SJSA1 (cell line): ENCODE measurements at places on chromosomes 11 and 22. TPM values are rescaled to one million over a fixed set of nuclear protein-coding genes. Genes with fewer than 3 reads are reported as not detected.

The PSMC3 gene
- 295 and 358 TPM in 2 replicates for total RNA-seq

The SPDYC gene
- not detected in 2 replicates for total RNA-seq

The OR52N5 gene
- total RNA-seq: not detected in 2 replicates

DNA sequence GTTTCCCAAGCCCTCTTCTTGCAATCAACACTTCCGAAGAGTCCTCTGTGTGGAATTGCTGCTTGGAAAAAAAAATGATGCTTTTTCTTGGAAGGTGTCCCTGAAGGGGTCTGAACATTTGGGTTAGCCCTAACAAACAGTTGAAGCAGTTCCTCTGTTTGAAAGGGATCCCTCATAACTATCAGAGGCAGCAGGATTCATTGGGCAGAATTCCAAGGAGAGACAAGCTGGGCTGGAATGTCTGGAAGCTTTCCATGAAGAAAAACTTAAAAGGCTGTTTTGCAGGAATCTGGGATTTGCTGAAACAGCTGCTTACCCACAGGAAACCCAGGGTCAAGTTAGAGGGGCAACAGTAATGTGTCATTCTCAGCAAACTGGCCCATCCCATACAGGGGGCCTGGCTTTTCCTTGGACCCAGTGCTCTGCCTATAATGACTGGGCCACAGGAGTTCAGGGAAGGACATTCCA, 3.1 kb downstream of the CSNK2A3 start:
- H3K4me3 ChIP-seq: no peak overlapping the region
- H3K27ac ChIP-seq: no peak overlapping the region
- DNase-seq: peak; percentile 47
- H3K36me3 ChIP-seq: no peaks in the 10 kb centered on the region

The DRICH1 gene
- total RNA-seq: not detected in 2 replicates

The HEPHL1 gene
- total RNA-seq: not detected in 2 replicates

The CSNK2A3 gene
- total RNA-seq: 0.53 and 2.3 TPM in 2 replicates

DNA sequence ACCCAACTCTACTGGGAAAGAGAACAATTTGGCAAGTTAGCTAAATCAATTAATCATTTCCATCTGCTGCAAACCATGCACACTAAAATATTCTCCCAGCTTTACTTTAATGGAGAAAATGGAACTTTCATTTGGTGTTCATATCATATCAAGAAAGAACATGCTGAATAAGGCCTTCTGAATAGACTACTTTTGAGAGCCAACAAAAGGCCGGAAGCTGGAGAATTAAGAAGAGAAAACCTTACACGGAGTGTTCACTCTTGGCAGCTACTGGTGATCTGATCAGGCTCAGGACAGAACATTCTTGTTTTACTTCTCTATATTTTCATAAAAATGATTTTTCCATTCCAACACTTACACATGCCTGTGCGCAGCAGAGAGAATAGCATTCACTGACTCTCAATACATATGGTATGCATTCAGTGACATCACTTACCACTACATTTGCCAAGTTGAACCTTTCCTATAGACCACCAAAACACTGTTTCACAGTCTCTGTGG, 165.3 kb downstream of the TTC28 start:
- H3K36me3 ChIP-seq: no peaks in the 10 kb centered on the region
- H3K27me3 ChIP-seq: no peaks in the 10 kb centered on the region
- peaks cover 4% of the 10 kb centered on the region; the same call in 1 of the 2 replicates for H3K4me1 ChIP-seq
- H3K27ac ChIP-seq: no peak overlapping the region
- DNase-seq: no peak
- no peak overlapping the region for H3K4me3 ChIP-seq

GRCh38 chr11:121626507-121626875, 173.7 kb upstream of the SORL1-AS1 start:
- no peaks in the 10 kb centered on the region for H3K27me3 ChIP-seq

The HORMAD2 gene
- total RNA-seq: not detected in 2 replicates

GRCh38 chr11:75480185-75481175, 45.3 kb downstream of the GDPD5 start:
- H3K4me1 ChIP-seq: no peaks in the 10 kb centered on the region
- H3K27ac ChIP-seq: no peak overlapping the region
- no peak overlapping the region for H3K4me3 ChIP-seq
- no peaks in the 10 kb centered on the region for H3K27me3 ChIP-seq
- no peak for DNase-seq

The NOL12 gene
- total RNA-seq: 32.1 and 38.0 TPM in 2 replicates

The HPX gene
- total RNA-seq: 0.32 TPM in 1 of 2 replicates, not detected in the other

The STIM1 gene
- 87.2 and 99.9 TPM in 2 replicates for total RNA-seq

The SERPING1 gene
- total RNA-seq: not detected in 2 replicates

DNA sequence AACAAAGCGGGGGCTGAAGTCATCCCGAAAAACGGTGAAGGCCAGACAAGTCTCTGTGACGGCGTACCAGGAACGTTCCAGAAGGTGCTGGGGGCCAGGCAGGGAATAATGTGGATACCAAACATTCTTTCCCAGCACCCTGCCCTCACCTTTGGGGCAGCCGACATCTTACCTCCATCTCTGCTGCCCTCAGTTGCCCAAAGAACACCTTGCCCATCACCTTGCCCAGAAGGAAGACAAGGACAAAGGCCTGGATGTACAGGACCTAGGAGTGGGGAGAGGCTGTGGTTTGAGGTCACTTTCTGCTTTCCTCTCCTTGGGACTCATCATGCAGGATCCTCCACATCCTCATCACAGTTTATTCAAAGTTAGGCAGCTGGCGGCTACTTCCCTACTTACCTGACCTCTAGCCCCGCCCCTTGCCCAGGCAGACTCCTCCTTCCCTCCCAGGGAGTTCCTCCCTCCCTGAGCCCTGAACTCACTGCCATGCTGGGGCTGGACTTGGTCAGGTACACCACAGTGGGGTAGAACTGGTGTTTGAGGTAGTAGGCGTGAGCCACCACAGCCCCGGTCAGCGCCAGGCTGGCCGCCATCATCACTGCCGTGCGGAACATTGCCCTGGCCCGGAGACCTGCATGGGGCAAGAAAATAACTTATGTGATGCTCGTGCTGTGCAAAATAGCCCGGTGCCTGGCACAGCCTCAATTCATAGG, 1.2 kb downstream of the SYVN1 start:
- H3K36me3 ChIP-seq: peaks cover 61% of the 10 kb centered on the region
- peaks cover 16% of the 10 kb centered on the region for H3K4me1 ChIP-seq
- H3K27me3 ChIP-seq: no peaks in the 10 kb centered on the region
- DNase-seq: peak; percentile 65
- no peak overlapping the region for H3K27ac ChIP-seq

DNA sequence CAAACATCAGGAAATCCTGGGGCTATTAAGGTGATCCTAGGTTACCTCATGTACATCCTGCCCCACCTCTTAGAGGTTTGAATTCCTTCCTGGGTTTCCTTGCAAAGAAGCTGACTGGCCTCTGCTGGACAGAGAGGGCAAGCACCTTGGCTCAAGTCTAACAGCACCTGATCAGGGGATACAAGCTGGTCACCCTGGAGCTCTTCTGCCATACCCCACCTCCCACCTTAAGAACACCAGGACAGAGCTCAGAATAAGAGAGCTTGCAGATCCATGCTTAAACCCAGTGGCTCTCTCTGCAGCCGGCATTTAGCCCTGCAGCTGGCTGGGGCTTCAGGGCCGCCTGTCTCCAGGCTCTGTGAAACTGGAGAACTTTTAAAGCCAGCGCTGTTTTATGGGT, 386.6 kb upstream of the NARS2 start:
- H3K27me3 ChIP-seq: no peaks in the 10 kb centered on the region
- H3K4me1 ChIP-seq: no peaks in the 10 kb centered on the region
- DNase-seq: no peak
- no peak overlapping the region for H3K4me3 ChIP-seq
- no peaks in the 10 kb centered on the region for H3K36me3 ChIP-seq

The TAGLN gene
- 655 and 717 TPM in 2 replicates for total RNA-seq

DNA sequence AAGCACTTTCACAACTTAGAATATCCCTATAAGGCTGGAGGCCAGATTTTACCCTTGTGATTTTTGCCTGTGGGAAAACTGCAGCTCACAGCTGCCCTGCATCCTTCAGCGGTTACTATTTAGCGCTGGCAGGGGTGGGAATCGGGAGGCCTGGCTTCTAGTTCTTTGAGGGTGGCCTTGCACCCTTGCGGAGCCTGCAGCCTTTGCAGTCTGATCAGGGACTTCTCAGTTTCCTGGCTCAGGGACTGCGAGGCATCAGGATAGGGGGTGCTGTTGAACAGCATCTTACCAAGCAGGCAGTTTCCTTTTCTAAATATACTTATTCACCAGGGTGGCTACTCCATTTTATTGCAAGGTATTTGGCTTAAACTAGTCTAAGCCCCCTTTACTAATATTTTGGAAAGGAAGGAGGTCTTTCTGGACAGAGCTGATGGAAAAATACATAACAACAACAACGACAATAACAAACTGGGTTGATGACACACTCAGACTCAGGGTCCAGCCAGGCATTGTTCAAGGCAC, 2.9 kb upstream of the APOA1 start:
- peaks cover 10% of the 10 kb centered on the region for H3K4me1 ChIP-seq
- no peak overlapping the region for H3K27ac ChIP-seq
- H3K36me3 ChIP-seq: no peaks in the 10 kb centered on the region
- DNase-seq: no peak

DNA sequence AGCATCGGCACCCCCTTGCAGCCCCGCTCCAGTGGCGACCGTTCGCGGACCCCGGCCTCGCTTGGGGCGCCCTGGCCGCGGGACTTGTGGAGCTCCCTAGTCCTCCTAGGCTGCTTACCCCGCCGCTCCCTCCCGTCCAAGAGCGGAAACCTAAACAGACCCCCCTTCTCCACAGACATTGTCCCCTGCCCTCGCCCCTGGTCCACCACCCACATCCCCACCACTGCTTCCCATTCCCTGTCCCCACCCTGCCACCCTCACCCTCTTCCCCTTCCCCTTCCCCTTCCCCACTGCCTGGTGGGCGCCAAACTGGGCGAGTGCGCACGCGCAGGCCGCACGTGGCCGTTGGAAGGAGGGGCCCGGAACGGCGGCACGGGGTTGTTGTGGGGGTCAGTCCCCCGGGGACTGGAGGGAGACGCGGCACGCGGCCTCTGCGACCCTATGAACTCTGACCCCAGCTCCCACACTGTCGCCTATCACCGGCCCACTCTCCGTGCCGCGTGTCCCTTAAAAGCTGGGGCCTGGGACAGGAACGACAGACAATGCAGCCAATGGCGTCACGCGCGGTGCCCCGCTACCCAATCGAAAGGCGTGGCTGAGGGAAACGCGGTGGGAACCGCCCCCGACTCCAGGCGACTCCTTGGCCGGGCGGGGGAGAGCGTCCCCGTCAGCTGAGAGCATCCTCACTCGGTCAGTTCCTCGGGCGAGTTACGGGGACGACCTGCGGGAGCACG, at the start of gene SNX32:
TSS of gene SNX32 (plus strand) at position 667 of the 734 bp plus-strand sequence. CDS start 103 bp downstream, outside the sequence.
- no peaks in the 10 kb centered on the region for H3K36me3 ChIP-seq
- H3K27me3 ChIP-seq: peaks cover 35% of the 10 kb centered on the region
- H3K27ac ChIP-seq: peak within 1 kb of the TSS; percentile 37

The MEN1 gene
- 13.8 and 22.0 TPM in 2 replicates for total RNA-seq

- no peak overlapping the region for H3K27ac ChIP-seq
- no peaks in the 10 kb centered on the region for H3K4me1 ChIP-seq
- H3K27me3 ChIP-seq: peaks cover 27% of the 10 kb centered on the region
- H3K36me3 ChIP-seq: no peaks in the 10 kb centered on the region
- H3K4me3 ChIP-seq: no peak overlapping the region
These were observed 1335.9 kb downstream of the TBC1D22A start for GRCh38 chr22:48098243-48098920.

DNA sequence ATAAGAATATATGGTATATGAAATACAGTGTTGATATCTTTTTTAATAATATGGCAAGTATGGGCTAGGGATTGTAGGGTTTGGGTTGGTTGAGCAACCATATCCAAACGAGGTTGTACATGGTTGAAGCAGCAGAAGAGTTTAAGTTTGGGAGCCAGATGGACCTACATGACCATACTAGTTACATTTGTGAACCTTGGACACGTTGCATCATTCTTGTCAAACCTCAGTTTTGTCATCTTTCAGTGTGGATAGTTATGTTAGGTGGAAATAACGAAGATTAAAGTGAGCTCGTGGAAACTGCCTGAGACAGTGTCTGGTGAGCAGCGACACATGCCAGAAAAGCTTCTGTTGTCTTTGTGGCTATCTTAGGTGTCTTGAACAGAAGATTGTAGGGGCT, 307.1 kb upstream of the KIRREL3 start:
- no peak overlapping the region for H3K27ac ChIP-seq
- H3K27me3 ChIP-seq: no peaks in the 10 kb centered on the region
- no peak for DNase-seq
- H3K4me1 ChIP-seq: no peaks in the 10 kb centered on the region

The CFAP300 gene
- 2.1 and 4.2 TPM in 2 replicates for total RNA-seq

DNA sequence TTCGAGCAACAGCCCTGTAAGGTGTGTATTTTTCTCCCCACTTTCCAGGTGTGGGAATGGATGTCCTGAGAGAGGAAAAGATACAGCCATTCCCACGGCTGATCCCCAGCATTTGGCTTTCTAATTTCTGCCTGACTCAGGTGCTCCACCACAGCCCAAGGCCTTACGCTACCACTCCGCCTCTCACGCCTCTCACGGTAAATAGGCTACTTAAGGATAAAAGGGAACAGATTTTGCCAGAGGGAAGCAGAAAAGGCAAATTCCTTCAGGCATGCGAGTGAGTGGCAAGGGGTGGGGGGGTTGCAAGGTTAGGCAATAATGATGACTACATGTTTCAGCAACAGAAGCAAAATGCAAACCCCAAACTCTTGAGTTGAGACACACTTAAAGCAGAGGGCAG, 9.2 kb downstream of the PVALB start:
- H3K4me1 ChIP-seq: no peaks in the 10 kb centered on the region
- no peak for DNase-seq
- no peak overlapping the region for H3K27ac ChIP-seq

GRCh38 chr22:18987765-18988164, 51.7 kb upstream of the PRODH start:
- H3K4me3 ChIP-seq: no peak overlapping the region
- H3K27ac ChIP-seq: no peak overlapping the region
- H3K4me1 ChIP-seq: no peaks in the 10 kb centered on the region
- H3K36me3 ChIP-seq: no peaks in the 10 kb centered on the region
- DNase-seq: no peak
- peaks cover 13% of the 10 kb centered on the region for H3K27me3 ChIP-seq

DNA sequence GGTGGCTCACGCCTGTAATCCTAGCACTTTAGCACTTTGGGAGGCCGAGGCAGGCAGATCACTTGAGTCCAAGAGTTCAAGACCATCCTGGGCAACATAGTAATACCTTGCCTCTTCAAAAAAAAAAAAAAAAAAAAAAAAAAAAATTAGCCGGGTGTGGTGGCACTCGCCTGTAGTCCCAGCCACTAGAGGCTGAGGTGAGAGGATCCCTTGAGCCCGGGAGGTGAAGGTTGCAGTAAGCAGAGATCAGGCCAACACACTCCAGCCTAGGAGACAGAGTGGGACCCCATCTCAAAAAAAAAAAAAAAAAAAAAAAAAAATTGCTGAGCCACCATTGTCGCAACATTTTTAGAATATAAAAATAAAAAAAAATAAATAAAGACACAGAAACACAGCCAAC, 7.6 kb downstream of the CKAP5 start:
- H3K27ac ChIP-seq: no peak overlapping the region
- no peak for DNase-seq
- H3K27me3 ChIP-seq: no peaks in the 10 kb centered on the region
- peaks cover 37% of the 10 kb centered on the region for H3K36me3 ChIP-seq
- peaks cover 6% of the 10 kb centered on the region for H3K4me1 ChIP-seq

- H3K27me3 ChIP-seq: no peaks in the 10 kb centered on the region
- H3K27ac ChIP-seq: no peak overlapping the region
- DNase-seq: no peak
These were observed 1281.8 kb upstream of the TENM4 start for GRCh38 chr11:80722629-80723028.
